ENCODE measurements at places on chromosomes 6 and 20.

GRCh38 chr6:137349856-137350830, 131.0 kb upstream of the IFNGR1 start:
- H3K36me3 ChIP-seq: no peaks in the 10 kb centered on the region
- no peak for DNase-seq
- H3K4me1 ChIP-seq: no peaks in the 10 kb centered on the region
- no peak overlapping the region for H3K4me3 ChIP-seq
- no peaks in the 10 kb centered on the region for H3K27me3 ChIP-seq

- no peak overlapping the region for H3K27ac ChIP-seq
- no peaks in the 10 kb centered on the region for H3K4me1 ChIP-seq
- DNase-seq: no peak
- no peak overlapping the region for H3K4me3 ChIP-seq
- no peaks in the 10 kb centered on the region for H3K27me3 ChIP-seq
- H3K36me3 ChIP-seq: no peaks in the 10 kb centered on the region
Measured at GRCh38 chr6:497258-497657, 105.7 kb downstream of the IRF4 start.

GRCh38 chr6:516213-516612, 124.7 kb downstream of the IRF4 start:
- no peaks in the 10 kb centered on the region for H3K4me1 ChIP-seq
- H3K4me3 ChIP-seq: no peak overlapping the region

- DNase-seq: no peak
- no peak overlapping the region for H3K27ac ChIP-seq
- H3K27me3 ChIP-seq: no peaks in the 10 kb centered on the region
Measured at GRCh38 chr6:36577301-36577700, 16.9 kb upstream of the SRSF3 start.

Data from uterus (tissue), 4 donors.